ENCODE measurements at places on chromosomes 4 and X.

DNA sequence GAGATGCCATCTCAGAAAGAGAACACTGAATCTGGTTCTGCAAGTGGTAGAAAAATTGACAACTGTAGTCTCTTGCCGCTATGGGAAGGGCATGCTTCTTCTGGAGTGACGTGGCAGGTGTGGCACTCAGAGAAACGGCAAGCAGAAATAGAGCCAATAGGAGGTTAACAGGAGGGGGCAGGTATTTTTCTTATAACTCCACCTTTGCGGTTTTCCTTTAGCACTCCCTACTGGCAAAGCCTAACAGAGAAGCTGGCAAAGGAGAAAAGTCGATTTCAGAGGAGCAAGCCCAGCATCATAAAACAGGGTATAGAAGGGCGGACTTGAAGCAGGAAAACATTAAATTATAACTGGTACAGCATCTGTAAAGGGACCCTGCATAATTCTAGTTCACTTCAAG lies 1382.2 kb downstream of the PCDH18 start:
- no peak for DNase-seq

DNA sequence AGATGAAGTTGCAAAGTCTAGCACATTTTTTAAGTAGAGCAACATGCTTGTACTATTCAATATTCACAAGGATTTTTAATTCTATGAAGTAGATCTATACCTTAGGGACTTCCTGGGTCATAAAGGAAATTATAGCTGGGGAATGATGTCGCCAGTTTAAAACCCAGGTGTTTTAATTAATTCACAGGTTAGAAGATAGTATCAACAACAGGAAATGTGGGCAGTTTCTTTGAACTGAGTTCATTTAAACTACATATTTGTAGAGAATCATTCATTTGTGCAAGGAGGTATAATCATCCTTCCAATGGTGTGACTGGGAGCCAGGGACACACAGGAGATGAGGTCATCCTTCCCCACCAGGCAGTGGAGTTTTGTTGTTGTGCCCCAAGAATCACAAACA lies 181.3 kb upstream of the KLF3 start:
- no peak for DNase-seq

GRCh38 chrX:43328358-43328946 lies 327.6 kb upstream of the MAOA start:
- no peak for DNase-seq

GRCh38 chrX:119343856-119344255 lies 55.3 kb upstream of the SLC25A43 start:
- no peak for DNase-seq

DNA sequence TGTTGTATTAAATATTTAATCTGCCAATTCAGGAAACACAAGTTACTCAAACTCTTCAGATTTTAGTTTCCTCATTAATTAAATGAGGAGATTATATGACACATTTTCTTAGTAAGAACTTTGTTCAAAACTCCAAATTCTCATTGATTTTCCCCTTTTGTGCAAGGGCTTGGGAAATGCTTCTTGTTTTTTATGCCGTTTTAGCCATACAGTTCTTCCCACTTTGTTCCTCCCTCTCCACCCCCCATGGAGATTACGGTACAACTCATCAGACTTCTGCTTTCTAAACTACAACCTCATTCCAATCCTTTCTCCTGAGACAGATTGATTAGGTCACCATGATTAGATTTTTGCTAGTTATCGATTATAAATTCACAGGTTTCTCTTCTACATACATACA lies 10.9 kb upstream of the BBS7 start:
- no peak for DNase-seq

GRCh38 chr4:95956094-95956493 lies 116.2 kb downstream of the PDHA2 start:
- no peak for DNase-seq

- no peak for DNase-seq
Measured at GRCh38 chr4:112167794-112168193, 22.5 kb downstream of the FAM241A start.

- no peak for DNase-seq
Measured at GRCh38 chr4:114725066-114725465, 126.5 kb downstream of the UGT8 start.

DNA sequence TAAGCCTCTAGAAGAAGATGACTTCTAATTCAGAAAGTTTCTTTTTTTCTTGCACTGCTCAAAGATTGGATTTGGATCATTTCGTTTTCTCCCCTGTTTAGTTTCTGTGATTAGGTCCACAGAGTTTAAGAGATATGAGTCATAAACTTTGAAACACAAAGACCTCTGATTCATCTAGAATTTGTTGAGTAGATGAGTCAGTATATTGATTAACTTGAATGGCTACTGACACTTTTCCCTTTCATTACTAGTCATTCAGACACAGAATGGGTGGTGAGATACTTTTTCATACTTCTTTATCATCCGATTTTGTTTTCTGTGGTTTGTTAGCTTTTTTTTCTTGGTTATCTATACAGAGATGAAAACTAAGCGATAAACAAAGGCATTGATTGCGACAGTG lies 34.1 kb upstream of the AFF2 start:
- no peak for DNase-seq

- DNase-seq: no peak
Measured at GRCh38 chrX:113950081-113950678, 633.7 kb upstream of the HTR2C start.

GRCh38 chrX:4253092-4253491 lies 539.6 kb upstream of the PRKX start:
- no peak for DNase-seq

GRCh38 chr4:178003098-178003657 lies 560.9 kb upstream of the AGA start:
- no peak for DNase-seq

- DNase-seq: no peak
Measured at GRCh38 chr4:120088507-120088906, 21.9 kb upstream of the MAD2L1 start.

DNA sequence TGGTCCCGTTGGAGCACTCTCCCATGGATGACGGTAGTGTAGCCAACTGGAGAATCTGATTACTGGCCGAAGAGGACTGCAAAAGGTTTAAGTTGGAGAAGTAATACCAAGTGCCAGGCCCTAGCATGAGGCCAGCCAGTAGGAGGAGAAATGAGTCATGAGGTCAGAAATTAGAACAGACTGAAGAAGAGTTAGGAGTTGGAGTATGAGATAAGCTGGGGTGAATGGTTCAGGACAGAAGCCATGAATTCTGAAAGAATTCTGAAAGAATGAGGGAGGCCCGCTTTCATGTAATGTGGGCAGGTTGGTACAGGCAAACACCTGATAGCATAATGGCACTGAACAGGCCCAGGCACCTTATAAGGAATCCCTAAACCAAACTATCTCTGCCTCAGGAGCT lies 18.4 kb upstream of the STK26 start:
- no peak for DNase-seq

GRCh38 chr4:95627024-95627605 lies 78.3 kb upstream of the UNC5C start:
- DNase-seq: no peak
